ENCODE measurements at places on chromosomes 7 and 10. TPM values are rescaled to one million over a fixed set of nuclear protein-coding genes. Genes with fewer than 3 reads are reported as not detected.

DNA sequence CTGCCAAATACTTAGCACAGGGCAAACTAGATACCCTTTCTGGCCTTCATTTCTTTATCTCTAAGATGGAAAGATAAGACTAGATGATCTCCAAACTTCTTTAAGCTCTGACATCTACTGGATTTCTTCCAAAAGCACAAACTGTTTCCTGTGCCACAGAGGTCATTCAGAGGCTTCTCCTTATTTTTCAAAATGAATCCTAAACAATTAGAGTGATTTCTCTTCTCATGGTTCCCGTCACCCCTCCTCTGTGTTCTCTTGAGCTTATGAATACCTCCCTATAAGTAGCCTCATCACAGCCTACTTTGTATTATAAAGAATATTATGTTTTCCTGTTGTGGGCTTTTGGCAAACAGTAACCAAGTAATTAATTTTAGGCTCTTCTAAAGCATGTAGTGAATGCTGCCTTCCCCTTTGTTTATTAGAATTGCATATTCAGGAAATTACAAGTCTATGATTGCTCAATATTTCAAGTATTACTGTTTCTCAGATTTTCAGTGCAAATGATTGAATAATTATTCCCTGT, 179.5 kb downstream of the REEP3 start:
- DNase-seq = no peak

- no peak for DNase-seq
Observed at GRCh38 chr10:59175538-59176240, 754 bp upstream of the PHYHIPL start.

CHST15 gene
- total RNA-seq = 64.5 TPM

DNA sequence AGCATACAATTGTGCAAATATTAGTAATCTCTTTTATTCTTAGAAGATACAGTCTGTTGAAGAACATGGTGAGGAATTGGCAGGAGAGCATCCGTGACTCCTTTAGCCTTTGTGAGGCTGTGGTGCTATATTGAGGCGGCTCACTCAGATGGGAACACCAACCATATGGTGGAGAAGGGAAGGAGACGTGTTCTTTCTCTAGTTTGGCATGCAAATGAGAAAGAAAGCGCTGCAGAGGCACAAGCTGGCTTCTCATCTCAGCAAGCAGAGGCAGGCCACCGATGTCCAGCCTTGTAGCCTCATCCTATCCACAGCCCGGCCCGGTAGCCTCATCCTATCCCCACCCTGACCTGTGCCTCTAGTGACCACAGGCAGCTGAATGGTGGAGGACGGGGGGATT, 288.3 kb downstream of the CAMK1D start:
- DNase-seq = no peak

DNA sequence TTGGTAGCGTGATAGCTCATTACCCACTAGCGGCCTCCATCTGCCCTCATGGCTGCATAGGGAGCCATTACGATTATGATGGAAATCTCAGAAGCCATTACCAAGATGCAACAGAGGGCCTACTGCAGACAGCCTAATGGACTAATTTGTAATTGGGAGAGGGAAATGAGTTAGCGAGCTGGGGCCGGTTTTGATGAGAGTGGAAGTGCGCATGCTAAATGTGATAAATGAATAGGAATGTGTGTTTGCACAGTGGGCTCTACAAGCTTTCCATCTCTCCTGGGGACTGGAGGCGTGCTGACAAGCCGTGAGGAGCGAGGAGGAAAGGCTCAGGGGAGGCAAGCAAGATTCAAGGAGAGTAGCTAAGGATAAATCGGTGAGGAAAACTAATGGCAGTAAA, 644.5 kb upstream of the GALNT17 start:
- DNase-seq = no peak

GRCh38 chr10:69474742-69475432, 23.6 kb downstream of the TSPAN15 start:
- DNase-seq = no peak

DNA sequence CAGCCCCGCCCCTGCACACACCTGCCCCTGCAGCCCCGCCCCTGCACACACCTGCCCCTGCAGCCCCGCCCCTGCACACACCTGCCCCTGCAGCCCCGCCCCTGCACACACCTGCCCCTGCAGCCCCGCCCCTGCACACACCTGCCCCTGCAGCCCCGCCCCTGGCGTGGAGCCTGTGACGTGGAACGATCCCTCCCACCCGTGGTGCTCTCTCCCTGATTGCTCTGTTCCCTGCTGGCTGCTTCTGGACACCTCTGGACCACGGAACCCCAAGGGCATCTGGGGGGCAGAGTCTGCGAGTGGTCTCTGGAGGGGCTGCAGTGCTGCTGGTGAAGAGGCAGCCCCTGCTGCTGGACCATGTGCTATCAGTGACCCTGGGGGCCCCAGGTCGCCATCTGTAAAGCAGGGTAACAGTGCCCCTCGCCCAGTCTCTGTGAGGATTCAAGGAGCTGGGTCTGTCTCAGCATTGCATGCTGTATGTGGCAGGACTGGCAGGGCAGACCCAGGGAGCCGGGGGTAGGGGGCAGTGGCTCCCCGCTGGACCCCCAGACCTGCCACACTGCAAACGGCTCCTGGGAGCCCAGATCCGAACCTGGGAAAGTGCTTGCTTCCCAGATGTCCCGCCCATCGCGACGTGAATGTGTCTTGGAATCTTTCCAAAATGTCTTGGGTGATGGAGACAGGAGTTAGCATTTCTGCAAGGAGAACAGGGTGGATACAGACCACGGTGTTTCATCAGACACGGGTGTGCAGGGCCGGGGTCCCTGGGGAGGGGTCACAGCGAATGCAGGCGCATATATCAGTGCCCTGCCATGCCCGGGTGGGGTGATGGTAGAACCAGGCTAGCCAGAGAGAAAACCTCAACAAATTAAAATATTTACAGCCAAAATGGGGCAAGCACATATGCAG, 27.9 kb upstream of the NKX6-2 start:
- DNase-seq = peak; percentile 18

- DNase-seq = no peak
Observed at GRCh38 chr7:92968502-92968901, 132.1 kb upstream of the CDK6 start.

GRCh38 chr10:59582058-59582457, 127.6 kb downstream of the SLC16A9 start:
- no peak for DNase-seq

DNA sequence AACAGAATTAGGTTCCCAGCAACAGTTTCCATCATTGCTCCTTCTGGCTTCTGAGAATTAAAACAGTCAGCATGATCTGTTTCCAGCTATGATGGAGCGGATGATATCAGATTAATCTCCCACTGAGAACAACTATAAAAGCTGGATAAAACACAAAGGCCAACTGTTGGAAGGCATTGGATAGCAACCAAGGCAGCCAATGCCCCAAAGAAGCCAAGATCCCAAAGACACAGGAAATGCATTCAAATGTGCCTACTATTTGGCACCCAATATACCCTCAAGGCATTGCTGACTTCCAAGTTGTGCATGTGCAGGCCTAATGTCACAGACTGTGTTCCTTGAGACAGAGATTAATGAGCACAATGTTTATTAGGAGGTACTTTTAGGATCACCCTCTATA, 259.3 kb downstream of the ARHGAP12 start:
- DNase-seq = no peak

GRCh38 chr7:36116347-36117202, 36.5 kb upstream of the EEPD1 start:
- DNase-seq = no peak

ASB4 gene
- total RNA-seq = not detected

DNA sequence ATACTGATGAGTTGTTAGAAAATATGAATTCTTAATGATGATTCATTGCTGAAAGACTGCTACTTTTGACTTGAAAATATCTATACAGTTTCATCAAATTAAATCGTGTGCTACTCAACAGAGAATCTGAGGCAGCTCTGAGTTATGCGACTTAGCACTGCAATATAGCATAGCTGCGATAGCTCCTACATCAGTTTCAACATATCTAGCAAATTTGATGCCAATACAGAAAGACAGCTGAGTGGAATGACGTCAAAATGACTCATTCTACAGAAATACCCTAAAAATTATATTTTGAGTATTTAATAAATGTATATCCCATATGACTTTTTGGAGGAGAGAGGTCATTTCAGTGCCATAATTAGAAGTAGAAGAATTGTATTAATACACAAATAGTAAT, 1.1 kb upstream of the TARP start:
- DNase-seq = no peak

- peak; percentile 35 for DNase-seq
Observed at GRCh38 chr7:49001610-49002033, 77.3 kb downstream of the CDC14C start.

DNA sequence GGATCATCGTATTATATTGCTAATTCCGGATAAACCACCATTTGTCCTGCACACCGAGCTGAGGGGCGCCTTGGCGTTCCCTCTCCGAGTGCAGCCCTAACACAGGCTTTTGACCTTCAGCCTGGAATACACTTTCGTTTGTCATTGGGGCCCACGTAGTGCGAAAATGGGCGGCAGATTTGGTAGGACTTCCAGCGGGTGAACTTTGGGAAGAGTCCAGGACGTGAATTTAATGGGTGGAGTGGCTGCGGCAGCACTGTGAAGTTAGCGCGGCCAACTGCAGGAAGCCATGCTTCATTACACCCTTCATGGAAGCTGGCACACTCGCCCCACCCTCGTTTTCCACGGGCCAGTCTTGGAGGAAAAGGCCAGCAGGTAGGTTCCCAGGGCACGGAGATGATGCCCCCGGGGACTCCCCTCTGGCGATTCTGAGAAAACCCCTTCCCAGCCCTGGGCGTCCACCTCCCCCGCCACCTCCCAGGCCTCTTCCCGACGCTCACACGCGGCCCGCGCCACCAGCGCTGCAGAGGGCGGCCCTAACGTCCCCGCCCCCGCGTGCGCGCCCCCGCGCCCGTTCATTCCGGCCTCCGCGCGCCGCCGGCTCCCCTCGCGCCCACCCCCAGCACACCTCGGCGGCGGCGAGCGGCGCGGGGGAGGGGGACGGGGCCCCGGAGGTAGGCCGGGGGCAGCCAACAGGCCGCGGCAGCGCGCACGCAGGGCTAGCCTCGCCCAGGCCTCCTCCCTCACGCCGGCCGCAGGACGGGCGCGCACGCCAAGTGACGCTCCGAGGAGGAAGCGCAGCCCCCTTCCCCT, at the start of gene MLLT10:
TSS of gene MLLT10 (plus strand) at position 766 of the 813 bp plus-strand sequence. CDS start 413 bp downstream, outside the sequence.
- DNase-seq = peak; percentile 97

GRCh38 chr7:86411814-86412213, 231.9 kb upstream of the GRM3 start:
- no peak for DNase-seq

DNA sequence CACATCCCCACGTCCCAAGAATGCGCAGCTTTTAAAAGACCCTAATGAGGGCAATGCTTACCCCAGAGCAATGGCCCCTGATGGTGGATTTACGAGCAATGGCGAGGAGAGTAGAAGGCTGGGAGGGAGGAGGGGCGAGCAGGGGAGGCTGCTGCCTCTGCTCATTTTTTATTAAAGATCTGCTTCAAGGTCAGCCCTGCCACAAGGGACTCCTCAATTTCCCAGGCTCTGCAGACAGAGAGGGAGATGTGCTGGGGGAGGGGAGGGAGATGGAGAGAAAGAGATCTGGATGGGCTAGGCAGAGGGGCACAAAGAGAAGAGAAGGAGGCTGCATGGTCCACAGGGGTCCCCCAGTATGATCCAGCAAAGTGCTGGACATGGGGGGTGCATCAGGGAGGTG, 7.8 kb upstream of the SRRM3 start:
- DNase-seq = no peak

TMEM176B gene
- 401 TPM for total RNA-seq

MUC12 gene
- total RNA-seq = 848 TPM

DNA sequence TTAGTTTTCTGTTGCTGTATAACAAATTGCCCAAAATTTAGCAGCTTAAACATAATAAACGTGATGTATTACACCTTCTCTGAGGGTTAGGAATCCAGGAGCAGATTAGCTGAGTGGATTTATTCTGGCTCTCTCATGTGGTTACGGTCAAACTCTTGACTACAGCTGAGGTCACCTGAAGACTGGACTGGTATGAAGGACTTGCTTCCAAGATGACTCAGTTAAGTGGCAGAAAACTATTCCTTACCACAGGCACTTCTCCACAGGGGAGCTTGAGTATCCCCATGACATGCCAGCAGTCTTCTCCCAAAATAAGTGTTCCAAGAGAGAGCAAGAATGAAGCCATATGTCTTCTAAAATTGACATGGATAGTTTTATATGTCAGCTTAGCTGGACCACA, 957.2 kb upstream of the GHITM start:
- DNase-seq = no peak

ABCB4 gene
- 0.65 TPM for total RNA-seq

- DNase-seq = peak; percentile 73
Observed at GRCh38 chr7:108146070-108146842, 16.1 kb upstream of the LAMB4 start.

- no peak for DNase-seq
Observed at GRCh38 chr10:67612577-67613537, 83.1 kb downstream of the CTNNA3 start.

DNA sequence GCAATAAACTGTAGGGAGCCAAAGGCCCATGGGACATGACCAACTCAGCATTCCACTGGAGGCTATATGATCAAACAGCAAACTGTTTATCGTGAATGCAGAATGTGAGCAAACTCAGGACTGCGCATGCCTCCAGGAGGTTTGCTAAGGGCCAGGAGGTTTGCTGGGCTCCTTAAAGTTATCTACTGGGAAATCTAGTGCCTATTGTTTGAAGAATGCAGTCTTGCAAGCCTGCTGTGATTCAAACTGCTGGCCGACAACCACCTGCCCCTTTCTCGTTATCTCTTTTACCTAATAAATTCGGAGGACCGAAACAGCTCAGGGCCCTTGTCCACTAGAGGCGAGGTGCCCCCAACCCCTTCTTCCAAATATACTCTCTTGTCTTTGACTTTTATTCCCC, 404.1 kb downstream of the KCNMA1 start:
- DNase-seq = no peak

DNA sequence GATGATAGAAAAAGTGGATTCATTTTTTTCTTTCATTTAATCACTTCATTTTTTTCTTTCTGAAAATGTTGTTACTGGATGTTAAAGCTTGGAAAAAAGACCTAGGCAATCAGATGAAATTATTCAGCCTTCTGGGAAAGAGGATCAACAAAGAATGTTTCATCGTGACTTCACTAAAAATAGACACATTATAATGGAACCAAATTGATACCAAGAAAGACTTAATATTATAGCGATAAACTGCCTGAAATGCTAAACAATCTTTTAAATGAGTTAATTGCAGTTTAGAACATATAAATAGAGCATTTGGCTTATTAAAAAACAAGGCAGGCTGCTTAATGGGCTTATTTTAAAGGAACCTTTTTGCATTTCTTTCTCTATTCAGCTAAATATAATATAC, 25.6 kb upstream of the TMEM229A start:
- no peak for DNase-seq

DNA sequence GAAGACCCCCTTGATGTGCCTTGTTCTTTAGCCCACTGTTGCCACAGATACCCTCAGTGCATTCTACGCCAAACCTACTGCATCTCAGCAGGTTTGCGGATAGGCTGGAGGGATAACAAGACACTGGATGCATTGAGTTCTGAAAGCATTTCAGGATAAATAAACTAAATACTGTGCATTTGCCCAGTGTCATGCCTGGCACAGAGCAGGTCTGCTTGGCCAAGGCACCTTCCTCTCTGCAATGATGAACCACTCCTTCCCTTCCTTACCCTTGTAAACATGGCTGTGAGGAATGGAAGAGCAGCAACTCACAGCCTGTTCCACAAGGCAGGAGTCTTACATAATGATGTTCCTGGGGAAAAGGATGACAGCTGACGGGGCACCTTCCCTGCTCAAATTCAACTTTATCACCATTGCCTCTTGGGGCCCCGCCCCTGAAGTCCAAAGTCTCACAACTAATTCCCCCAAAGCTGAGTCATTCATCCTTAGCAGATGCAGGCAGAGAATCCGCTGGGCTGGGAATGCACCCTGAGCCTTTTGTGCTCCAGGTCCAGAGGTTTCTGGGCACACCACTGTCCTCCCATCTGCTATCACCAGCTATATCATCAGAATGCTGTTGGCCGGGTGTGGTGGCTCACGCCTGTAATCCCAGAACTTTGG, 11.6 kb downstream of the DDX56 start:
- peak; percentile 56 for DNase-seq

All from mucosa of descending colon (tissue), 3 donors.